ENCODE measurements at places on chromosomes 5 and 9.

GRCh38 chr5:97929383-97929782, 746.3 kb upstream of the RIOK2 start:
- DNase-seq = no peak

GRCh38 chr5:50576686-50577256, 89.7 kb upstream of the PARP8 start:
- DNase-seq = no peak

DNA sequence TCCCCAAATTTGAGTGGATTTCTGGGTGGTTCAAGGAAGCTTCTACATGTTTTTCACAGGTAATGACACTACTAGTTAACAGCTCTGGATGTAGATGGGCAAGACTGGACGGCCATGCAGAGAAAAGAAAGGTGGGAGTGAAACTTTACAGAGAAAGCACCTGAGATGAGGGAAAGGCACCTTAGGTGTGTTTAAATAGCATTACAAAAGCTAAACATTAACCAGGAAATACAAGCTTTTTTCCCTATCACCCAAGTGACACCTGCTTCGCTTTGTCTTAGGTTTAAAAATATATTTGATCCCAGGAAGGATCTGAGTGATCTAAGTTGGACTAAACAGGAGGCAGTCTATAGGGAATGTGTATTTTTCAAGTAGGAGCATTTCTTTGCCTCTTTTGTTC, 8.3 kb downstream of the C9orf152 start:
- DNase-seq = no peak

DNA sequence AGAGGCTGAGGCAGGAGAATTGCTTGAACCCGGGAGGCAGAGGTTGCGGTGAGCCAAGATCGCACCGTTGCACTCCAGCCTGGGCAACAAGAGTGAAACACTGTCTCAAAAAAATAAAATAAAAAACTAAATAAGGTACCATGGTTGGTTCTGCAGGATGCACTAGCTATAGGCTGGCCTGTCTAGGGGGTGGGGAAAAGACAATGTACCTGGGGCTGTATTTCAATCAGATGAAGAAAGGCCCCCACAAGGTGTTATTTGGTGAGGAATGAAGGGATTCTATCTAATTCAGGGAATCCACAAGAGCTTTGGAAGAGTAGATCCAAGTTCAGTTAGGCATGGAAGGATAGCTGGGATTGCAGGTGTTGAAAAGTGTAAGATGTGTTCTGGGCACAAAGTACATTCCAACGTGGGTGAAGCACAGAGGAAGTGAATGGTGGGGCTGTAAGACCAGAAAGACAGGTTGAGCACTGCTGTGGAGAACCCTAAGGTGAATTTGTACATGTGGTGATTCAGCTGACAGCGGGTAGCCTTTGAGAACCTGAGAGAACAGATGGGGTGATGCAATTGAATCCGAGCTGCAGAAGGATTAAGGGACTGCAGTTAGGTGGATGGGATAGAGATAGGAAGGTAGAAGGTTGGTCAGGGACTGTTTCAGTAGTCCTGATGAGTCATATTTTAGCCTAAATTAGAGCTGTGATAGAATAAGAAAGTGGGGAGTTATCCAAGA, 71.8 kb downstream of the CAST start:
- DNase-seq = no peak

DNA sequence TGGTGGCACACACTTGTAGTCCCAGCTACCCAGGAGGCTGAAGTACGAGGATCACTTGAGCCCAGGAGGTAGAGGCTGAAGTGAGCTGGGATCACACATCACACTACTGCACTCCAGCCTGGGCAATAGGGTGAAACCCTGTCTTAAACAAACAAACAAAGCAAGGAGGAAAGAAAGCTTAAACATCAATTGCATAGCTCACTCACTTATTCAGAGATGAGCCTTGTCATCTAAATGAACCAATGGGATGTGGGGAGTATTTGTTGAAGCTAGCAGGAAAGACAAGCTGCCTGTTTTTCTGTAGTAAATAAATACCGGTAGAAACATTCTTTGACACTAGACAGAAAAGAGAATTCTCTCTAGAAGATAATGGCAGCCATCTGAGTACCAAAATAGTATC, 161.0 kb upstream of the SLC12A2 start:
- no peak for DNase-seq

- DNase-seq = no peak
These were observed 20.9 kb upstream of the RFK start for GRCh38 chr9:76415154-76415553.

DNA sequence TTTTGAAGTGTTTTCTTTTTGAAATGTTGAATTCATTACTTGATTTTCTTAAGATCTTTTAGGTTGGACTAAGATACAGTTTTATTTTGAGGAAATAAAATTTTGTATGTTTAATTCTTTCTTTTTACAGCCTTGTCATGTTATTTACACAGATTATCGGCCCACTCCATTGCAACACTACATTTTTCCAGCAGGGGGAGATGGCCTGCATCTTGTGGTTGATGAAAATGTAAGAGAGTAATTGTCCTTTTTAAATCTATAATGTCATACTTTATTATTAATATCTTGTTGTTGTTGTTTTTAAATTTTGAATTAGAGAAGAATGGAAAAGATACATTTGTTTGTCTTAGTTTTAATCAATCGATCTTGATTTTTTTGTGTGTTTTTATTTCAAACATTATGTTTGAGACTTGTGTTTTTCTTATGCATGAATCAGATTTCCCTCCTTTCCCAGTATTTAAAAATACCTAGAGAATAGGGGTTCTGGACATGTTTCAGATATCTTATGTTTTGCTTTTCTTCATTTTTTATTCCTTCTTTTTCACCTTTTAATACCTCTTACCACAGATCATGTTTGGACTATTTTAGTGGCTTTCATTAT, 36.7 kb downstream of the MTREX start:
- DNase-seq = peak; percentile 18

DNA sequence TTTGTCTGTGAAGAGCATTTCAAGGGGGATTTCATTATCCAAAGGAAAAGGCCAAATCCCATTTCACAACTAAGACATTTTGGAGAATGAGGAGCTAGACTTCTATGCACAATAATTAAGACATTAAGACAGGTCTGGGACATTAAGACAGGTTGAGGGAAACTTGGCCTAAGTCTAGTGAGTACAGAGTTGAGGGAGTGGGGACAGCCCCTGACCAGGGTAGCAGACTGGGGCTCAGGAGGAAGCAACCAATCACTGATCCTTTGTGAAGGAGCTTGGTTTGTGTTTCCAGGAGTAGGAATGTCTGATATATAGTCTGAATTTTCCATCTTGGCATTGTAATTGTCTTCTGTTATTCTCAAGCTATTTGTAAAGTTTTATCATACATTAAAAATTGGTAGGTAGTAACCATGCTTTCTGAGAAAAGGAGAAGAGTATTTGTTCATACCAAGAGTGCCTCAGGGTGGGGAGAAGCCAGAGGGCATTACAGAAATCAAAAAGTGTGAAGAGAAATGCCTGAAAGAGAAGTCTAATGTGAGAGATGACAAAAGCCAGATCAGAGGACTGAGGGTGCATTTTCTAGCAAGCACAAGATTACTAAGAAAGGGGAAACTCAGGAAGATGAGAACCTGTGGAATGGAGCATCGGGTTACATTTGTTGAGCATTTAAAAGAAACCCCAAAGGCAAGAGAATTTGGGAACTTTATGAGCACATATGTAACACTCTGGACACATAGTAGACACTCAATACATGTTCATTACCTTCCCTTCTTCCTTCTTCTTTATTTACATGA, 189.3 kb upstream of the PIK3R1 start:
- DNase-seq = no peak

- no peak for DNase-seq
These were observed 31.6 kb downstream of the NEURL1B start for GRCh38 chr5:172672681-172673080.

Data from stimulated activated CD4-positive, alpha-beta T cell treated with anti-CD3 and anti-CD28 coated beads, Interleukin-1b, Interleukin-23, amount 100 ng/mL, for 1 hour (primary cell).